Midbrain (tissue), 1 donor: ENCODE measurements at places on chromosomes 6 and 20.

DNA sequence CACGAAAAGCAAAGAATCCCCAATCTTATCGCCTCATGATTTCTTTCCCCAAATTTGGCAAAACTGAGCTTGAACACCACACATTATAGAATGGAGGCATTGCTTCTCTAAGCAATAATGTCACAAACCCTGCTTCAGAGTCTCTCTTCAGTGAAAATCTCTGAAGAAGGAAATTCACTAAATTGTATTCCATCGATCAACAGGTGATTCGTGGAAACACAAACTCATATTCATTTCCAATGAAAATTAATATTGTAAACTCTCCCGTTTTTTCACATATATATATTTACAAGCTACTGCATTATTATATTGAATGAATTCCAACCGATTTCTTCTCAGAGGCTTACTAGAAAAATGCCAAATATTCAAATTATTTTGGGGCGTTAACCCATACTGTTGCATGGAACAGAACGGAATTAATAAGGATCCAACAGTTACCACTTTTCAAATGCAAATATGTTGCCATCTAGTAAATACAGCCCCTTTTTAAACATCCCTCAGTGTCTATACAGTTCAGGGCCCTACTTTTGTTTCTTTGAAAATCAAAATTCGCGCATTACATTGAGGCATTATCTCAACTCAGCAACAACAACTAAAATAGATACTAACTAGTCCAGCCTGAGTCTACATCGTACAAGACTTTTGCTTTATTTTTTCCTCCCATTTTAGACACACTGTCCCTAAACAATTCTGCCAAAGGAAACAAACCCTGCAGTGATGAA is 1.3 kb downstream of the KIF13A start:
- DNase-seq = no peak

- no peak for DNase-seq
Observed at GRCh38 chr6:5305968-5306626, 44.8 kb downstream of the FARS2 start.

DNA sequence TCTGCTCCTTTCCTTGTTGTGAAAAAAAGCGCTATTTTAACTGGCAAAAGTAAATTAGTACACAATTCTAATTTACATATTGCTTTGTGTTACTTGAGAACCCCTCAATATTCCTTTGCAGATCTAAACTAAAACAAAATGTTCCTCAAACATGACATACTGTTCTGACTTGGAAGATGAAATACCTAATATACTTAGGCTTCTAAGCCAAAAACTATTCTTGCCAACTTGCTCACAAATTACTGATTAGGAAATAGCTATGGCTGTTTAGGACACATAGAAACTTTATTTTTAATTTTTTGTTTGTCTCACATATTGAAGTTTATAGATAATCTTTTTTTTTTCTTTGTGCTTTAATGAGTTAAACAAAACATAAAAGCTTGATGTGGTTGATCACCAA is 542.2 kb downstream of the GRIK2 start:
- no peak for DNase-seq

- DNase-seq = no peak
Observed at GRCh38 chr6:150745896-150746295, 119.6 kb upstream of the MTHFD1L start.

DNA sequence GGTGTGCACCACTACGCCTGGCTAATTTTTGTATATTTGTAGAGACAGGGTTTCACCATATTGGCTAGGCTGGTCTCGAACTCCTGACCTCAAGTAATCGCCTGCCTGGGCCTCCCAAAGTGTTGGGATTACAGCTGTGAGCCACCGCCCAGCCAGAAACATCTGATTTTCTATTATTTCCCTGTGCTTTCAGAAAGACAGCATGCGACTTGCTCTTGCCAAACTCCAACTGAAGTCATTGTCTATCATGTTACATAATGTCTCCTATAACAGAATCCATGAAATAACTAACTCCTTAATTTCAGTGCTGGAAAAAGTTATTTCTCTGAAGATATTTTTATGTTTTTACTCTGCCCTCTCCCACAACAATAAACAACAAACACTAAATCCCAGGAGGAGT is 8.5 kb downstream of the RMND1 start:
- DNase-seq = no peak

GRCh38 chr6:143513410-143513809 is 1.9 kb upstream of the FUCA2 start:
- no peak for DNase-seq

GRCh38 chr6:108584323-108584722 is 23.6 kb downstream of the FOXO3 start:
- no peak for DNase-seq

DNA sequence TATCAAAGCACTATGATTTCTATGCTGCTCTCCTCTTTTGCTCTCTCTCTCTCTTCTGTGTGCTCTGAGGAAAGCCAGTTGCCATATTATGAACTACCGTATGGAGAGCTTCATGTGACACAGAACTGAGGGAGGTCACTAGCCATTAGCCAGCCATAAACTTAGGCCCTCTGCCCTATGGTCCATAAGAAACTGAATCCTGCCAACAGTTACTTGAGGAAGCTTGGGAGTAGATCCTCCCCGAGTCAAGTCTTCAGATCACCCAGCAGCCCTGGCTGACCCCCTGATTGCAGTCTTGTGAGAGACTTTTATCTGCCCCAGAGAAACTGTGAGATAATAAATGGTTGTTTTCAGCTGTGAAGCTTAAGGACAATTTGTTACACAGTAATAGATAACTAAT is 5.7 kb upstream of the PEX7 start:
- no peak for DNase-seq

- no peak for DNase-seq
Observed at GRCh38 chr6:30150671-30151395, 10.2 kb downstream of the TRIM10 start.

DNA sequence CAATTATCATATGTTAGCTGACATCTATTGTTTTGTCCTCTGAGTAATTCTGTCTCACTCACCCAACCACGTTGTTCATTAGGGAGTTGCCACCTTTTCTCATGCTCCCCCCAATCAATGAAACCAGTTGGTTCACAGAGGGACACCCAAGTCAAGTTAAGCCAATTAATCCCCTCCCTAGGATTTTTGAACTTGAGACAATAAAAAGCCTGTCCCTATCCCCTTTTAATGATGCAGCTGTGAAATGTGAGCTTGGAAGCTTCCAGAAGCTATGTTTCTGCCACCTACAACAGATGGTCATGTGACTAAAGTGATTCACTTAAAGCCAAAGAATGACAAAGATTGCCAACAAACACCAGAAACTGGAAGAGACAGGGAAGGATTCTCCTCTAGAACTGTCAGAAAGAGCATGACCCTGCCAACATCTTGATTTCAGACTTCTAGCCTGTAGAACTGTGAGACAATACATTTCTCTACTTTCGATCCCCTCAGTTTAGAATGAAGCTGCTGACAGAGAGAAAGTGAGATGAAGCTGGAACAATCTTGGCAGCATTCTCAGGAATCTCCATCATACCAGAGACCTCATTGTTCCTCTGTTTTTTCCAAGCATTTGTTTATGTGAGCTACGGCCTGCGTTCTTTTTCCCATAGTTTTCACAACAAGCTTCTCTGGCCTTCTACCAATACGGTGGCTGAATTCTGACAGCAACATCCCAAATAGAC is 57.8 kb upstream of the TPD52L1 start:
- peak; percentile 59 for DNase-seq

DNA sequence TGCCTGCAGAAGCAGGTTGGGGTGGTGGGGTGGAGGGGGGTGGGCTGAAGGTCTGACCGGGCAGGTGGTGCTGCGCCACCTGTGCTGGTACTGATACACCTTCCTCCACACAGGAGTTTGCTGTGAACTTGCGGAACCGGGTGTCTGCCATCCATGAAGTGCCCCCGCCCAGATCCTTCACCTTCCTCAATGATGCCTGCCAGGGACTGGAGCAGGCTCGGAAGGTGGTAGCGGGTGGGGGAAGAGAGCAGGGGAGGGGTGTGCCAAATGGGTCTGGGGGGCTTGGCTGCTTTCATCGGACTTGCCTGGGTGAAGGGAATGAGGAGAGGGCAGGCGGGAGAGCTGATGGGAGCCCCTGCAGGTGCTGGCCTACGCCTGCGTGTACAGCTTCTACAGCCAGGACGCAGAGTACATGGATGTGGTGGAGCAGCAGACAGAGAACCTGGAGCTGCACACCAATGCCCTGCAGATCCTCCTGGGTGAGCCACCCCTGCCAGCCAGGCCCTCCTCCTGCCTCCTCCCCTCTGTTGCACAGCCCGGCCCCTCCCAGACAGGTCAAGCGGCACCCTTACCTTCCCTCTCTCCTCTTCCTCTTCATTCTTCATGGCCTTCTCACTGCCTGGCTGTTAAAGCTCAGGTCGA is 6.7 kb downstream of the DNPH1 start:
- DNase-seq = no peak

DNA sequence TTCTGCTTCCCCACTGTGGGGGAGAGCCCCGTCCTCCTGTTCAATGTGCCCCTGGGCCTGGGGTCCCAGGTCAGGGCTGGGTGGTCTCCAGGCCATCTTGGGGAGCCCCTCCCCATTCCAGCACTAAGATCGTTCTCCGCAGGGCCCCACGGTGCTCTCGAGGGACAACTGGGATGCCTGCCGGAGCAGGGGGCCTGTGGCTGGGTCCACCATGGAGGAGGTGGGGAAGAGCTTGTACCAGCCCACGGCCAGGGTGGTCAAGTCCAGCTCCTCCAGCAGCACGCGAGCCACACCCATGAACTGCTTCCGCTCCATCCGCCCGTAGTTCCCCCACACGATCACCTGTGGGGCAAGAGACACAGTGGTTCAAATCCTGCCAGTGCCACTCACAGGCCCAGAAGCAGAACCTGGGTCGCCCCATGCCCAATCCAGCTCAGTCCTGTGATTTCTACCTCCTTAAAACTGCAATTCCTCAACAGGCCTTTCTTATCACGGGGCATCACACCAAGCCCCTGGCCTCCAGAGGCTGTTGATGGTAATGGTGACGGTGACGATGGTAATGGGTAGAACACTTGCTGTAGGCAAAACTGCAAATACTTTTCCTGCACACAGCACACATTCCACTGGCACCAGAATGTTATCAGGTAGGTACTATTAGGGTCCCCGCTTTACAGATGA is 10.5 kb downstream of the KCNK15 start:
- no peak for DNase-seq

DNA sequence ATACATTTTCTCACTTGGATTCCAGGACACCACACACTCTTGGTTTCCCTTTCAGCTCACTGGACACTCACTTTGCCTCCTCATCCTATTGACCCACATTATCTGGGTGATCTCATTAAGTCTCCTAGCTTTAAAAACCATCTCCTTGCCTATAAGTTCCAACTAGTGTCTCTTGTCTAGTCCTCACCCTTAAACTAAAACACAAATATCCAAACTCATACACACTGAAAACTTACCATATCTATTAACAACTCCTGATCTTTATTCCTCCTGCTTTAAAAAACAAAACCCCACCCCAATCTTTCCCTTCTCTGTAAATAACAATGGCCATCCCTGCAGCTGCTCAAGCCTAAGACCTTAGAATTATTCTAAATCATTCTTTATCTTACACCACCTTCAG is 3.5 kb upstream of the SMIM28 start:
- DNase-seq = no peak

DNA sequence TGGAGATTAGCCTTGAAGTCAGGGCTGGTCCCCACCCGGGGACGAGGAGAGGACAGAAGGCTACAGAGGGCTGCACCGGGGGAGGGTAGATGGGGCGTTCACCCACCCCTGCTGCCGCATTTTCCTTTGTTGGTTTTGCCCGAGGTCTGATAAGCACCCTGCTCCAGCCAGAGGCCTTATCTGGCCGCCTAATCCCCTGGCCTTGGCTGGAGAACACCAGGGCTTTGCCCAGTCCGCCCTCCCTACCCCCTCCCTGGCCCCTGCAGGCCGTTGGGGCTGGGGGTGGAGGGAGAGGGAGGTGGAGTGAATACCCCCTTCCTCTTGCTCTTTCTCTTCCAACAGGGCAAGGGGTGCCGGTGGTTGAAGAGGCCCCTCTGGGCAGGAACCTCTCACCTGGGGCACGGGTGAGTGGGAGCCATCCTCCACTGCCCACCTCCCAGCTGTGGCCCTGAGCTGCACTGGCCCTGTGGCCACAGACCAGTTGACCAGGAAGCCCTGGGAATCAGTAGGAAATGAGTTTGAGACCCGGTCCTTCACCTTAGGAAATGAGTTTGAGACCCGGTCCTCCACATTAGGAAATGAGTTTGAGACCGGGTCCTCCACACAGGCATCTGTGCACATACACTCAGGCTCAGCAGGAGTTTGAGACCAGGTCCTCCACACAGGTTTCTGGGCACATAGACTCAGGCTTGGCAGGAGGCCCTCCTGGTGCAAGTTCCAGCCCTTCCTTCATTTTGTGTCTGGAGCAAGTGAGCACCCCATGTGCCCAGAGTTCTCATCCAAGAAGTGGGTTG is 12.0 kb upstream of the GATA5 start:
- no peak for DNase-seq

- peak; percentile 33 for DNase-seq
Observed at GRCh38 chr20:56202493-56203077, 45.9 kb upstream of the MC3R start.

DNA sequence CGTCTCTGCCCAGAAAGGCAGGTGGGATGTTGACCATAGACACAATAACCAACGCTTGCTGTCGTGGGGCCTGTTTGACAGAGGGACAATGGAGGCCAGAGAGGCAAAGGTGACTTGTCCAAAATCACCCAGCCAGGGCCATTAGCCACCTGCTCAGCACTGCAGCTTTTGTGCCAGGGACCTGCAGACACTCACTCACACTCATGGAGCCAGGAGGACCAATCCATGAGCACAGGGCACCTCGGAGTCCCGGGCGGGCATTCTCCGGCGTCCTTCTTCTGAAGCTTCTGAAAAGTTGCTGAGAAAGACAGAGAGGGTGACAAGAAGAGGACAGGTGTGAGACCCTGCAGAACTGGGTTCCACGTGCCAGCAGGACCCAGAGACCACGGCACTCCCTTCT is 45.4 kb upstream of the SLCO4A1 start:
- no peak for DNase-seq

DNA sequence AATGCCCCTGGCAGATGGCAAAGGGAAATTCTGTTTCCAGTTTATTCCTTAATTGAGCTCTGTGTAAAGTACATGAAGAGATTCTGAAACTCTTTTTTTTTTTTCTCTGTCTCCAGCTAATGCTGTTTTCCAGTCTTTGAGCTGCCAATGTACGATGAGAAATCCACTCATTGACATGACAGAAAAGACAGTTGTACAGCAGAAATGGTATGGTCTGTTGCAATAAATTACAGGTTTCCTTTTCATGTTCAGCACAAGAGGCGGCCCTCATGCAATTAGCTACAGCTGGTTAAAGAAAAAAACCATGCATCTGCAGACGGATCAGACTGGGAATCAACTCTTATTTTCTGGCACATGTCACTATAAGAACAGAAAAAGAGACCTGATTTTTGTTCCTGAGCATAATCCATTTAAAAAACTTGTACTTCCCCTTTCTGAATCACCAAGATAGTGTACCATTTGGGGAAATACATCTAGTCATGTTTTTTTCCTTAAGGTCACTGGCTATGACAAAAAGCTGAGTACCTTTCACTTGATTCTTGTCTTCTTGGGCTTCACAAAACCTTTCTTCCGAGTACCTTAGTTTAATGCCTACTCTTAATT is 289.8 kb upstream of the PREP start:
- no peak for DNase-seq
